ENCODE measurements at places on chromosomes 12 and 14. TPM values are rescaled to one million over a fixed set of nuclear protein-coding genes. Genes with fewer than 3 reads are reported as not detected.

C1QL4 gene
- polyA plus RNA-seq: 0.63 TPM

KERA gene
- not detected for polyA plus RNA-seq

KIF5A gene
- 11.7 TPM for polyA plus RNA-seq

PTPRQ gene
- polyA plus RNA-seq: not detected

ENDOU gene
- not detected for polyA plus RNA-seq

SIX1 gene
- 0.11 TPM for polyA plus RNA-seq

ATP23 gene
- 13.5 TPM for polyA plus RNA-seq

OR11H12 gene
- polyA plus RNA-seq: not detected

ZNF891 gene
- polyA plus RNA-seq: 1.3 TPM

ASCL1 gene
- 0.12 TPM for polyA plus RNA-seq

INHBE gene
- polyA plus RNA-seq: 31.9 TPM
